ENCODE measurements at places on chromosomes 6 and 20.

DNA sequence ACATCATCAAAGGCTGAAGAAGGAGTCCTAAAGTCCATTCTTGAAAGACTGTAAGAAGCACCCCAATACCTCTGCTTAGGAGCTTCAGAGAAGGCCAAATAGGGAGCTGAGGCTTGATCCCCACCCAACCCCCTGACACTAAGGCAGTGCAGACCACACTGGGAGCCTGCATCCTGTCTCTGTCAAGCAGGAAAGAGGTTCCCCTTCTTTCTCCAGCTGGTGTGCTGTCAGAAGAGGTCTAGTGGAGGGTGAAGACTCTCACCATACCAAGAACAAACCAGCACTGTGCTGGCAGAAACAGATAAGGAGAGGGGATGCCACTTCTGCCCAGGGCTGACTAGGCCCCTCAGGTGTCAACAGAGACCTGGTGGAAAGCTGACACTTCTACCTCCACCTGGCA is 19.9 kb downstream of the GZF1 start:
- no peak for DNase-seq

DNA sequence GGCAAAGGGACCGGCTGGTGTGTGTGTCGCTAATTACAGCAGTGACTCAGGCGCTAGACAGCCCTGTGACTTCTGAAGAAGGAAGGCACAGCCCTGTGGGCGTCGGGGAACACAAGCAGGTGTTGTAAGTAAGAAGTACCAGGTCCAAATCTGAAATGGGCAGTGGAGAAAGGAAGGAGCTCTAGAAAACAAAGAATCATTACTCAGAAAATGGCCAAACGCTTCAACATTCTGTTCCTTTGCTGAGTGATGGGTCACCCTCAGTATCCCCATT is 106.8 kb downstream of the PXDC1 start:
- DNase-seq: no peak

DNA sequence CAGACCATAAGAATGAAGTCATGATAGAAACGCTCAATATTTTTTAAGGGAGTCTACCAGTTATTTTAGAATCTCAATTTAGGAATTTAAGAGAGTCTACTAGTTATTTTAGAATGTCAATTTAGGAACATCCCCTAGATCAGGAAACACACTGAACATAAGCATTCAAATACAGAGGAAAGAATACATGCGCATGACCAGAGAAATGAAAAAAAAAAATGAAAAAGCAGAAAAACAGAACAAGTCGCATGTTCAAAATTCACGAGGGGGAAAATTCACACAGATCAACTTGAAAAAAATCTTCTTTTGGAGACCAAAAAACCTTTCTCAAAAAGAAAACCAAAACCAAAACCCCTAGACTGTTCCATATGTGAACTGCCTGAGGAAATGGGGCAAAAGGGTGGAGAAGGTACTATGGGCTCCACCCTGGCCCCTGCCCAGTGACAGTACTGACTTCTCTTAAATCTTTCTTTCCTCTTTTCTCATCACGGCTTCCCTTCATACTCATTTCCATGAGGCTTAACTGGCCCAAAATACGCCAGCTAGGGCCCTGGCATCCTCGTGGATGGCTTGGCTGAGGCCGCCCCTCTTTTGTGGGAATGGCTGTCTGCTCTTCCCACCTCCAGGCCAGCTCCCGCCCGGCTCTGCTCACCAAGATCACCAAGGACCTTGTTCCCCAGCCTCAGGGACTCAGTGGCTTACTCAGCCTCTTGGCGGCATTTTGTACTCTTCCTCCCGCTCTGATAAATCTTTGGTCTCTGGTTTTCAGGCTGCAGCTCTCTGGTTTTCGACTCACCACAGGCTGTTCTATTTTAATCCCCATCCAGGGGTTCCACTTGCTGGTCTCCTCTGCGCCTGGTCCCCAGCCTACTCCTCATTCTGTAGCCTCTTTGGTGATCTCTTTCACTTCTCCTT is 11.2 kb downstream of the ZBTB2 start:
- DNase-seq: no peak

DNA sequence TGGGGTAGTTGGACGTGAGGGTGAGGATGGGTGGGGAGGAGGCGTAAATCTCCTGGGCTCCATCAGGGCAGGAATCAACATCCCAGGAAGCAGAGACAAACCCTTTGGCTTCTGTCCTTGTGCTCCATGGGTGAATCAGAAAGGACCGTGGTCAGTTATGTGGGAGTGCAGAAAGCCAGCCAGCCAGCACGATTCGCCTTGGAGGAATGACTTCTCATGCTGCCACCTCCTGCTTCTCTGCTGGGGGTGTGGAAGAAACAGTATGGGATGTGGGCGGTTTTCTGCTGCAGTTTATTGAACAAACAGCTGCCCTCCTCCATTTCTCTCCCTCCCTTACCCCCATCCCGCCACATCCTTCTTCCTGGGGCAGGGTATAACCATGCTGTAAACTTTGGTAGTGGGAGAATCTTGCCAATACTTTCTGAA is 214.5 kb downstream of the SOX4 start:
- no peak for DNase-seq

- DNase-seq: no peak
Measured at GRCh38 chr20:46939031-46939965, 44.7 kb downstream of the EYA2 start.

DNA sequence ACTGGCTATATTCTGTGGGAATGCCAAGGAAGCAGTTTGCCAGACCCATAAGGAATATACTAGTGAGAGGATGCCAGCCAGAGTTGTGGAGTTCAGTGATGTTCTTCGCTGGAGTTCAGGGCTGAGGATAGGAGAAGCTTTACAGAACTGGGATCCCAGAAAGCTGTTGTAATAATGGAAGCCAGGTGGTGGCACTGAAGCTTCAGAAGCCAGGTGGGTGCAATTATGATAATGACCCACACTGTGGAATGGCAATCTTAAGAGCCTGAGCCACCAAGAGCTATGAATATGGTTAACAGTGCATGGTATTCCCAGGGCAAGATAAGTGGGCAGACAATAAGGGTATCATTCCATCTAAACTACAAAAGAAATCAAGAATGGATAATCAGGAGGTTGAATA is 25.1 kb upstream of the ENPP1 start:
- no peak for DNase-seq

- DNase-seq: no peak
Measured at GRCh38 chr20:22455259-22455658, 129.1 kb downstream of the FOXA2 start.

DNA sequence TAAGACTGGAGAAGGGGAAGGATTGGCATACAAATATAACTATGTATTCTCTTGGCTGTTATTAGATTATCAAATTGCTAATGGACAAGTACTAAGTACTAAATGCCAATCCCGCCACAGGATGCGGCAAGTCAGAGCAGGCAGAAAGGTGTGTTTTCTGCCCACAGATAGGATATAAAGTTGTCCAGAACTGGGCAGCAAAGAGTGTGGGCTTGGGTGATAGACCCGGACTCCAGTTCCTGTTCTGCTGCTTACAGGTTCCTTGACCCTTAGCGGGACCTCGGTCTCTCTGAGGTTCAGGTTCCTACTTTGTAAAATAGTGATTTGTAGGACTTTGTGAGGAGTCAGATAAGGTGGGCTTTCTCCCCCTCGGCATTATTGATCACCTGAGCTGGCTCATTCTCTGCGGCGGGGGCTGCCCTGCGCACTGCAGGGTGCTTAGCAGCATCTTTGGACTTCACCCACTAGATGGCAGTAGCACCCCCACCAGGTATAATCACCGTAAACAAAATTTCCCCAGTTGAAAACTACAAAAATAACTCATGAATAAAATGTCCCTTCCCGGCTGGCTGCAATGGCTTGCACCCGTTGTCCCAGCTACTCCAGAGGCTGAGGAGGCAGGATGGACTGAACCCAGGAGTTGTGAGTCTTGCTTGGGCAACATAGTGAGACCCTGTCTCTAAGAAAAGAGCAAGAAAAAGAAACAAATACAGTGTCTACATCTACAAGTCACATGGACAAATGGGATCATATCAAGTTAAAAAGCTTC is 193.1 kb downstream of the DOK5 start:
- DNase-seq: no peak

DNA sequence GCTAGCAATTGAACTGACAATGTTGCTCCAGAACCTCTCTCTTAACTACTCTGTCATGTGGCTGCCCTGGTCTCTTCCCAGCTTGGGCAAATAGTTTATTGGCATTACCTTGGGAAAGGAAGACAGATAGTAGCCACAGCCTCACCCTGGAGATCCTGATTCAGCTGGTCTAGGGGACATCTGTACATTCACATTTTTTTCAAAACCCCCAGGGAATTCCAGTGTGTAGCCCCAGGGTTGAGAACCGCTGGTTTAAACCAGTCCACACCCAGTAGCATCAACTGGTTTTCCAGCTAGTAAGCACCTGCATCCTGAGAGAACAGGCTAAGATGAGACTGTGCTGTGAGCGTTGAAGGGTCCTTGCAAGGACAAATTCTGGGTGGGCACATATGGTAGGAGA is 9.6 kb downstream of the SCUBE3 start:
- DNase-seq: no peak

GRCh38 chr20:640674-641515 is 12.1 kb downstream of the SRXN1 start:
- no peak for DNase-seq

DNA sequence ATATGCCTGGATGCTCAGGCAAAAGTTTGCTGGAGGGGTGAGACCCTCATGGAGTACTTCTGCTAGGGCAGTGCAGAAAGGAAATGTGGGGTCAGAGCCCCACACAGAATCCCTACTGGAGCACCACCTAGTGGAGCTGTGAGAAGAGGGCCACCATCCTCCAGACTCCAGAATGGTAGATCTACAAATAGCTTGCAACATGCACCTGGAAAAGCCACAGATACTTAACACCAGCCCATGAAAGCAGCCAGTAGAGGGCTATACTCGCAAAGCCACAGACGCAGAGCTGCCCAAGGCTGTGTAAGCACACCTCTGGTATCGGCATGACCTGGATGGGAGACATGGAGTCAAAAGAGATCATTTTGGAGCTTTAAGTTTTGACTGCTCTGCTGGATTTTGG is 60.7 kb upstream of the GJE1 start:
- DNase-seq: no peak

DNA sequence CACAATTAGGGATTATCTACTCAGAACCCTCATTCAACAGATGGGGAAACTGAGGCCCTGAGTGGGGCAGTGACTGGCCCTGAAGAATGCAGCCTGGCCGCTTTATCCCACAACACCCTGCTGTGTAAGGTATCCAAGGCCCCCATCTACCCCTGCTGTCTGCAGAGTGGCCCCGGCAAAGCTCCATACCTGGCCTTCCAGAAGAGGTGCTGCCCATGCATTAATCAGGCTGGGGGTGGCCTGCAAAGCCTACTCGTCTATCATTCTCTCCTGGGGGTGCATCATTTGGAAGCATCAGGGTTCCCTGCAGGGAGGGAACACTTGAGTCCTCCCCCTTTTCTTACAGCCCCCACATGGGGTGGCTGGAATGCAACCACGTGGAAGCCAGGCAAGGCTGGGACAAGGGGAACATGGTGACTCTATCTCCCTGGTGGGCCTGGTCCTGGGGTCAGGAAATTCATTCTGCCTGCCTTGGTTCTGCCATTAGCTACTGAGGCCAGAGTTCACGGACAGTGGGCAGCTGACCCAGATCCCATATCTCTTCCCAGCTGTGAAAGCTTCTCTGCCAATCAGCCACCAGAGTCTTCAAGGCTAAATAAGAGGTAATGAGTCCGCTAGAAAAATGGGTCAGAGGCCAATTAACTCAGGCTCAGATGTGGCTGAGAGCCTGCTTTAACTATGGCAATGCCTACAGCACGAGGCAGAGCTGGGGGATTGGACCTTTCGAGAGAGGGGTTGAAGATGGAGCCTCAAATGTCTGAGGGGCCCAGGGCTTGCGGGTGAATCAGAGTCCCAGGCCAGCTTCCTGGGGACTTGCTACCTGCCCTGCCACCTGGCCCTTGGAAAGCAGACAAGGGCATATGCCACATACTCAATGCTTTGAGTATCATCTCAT is 72.3 kb upstream of the TOX2 start:
- no peak for DNase-seq

- DNase-seq: no peak
Measured at GRCh38 chr6:29483186-29483585, 4.6 kb downstream of the MAS1L start.

DNA sequence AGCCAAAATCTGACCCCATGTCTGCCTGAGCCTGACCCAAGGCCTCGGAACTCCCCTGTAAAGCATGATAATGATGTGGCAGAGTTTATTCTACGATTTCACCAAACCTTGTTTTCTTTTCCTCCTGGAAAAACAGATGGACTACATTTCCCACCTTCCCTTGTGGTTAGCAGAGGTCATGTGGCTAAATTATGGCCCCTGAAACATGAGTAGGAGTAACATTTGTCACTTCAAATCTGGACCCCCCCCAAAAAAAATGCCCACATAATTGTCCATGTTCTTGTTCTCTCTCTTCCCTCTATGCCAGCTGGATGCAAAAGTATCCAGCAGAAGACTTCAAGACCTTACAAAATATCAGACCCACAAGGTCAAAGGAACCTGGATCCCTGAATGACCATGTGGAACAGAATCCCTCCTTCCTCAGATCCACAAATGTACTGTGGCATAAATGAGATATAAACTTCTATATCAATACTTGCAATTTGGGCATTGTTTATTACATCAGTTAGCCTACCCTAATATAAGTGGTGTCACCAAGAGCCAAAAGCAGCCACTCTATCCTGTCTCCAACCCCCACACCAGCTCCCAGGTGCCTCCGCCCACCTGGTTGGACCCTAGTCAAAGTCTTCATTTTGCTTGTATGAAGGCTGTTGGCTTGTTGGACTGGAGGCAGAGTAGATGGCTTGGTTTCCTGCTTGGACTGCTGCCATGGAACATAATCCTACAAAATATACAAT is 1.4 kb downstream of the C20orf96 start:
- DNase-seq: no peak

DNA sequence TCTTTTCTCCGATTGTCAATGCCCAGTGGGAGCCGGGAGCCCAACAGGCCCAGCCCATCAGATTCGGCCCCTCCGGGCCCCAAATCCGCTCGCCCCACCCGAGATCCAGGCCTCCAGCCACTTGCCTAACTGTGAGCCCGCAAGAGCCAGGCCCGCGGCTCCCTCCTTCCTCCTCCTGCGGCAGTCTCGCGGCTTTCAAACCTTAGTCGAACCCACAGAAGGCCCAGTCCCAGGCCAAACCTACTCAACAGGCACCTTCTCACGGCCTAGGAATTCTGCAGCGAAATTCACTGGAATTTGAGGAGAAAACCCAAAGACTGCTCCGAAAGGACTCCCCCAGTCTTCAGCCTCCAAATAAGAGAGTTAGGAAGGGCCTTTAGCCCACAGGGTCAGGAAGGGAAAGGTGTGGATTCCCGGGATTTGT is 2.8 kb upstream of the TFAP2A start:
- no peak for DNase-seq

DNA sequence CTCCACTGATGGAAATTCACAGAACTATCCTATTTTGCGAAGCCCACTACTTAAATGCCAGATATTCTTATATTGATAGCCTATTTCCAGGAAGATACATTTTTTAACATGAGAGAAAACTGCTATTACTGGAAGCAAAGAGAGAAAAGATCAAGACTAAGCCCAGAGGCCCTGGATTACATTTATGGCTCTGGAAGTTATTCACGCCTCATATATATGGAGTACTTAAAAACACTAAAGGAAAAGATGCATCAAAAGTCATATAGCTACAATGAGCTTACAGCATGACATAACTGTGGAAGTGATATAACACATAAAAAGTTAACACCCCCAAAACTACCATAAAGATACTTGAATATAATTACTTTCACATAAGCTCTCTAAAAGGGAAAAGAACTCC is 19.8 kb downstream of the ATG5 start:
- DNase-seq: no peak

Data from retinal pigment epithelial cell (primary cell).